GM23248 (cell line): ENCODE measurements at places on chromosomes 12 and 14.

- no peak for DNase-seq
Observed at GRCh38 chr12:109560867-109561710, 12.2 kb downstream of the MMAB start.

DNA sequence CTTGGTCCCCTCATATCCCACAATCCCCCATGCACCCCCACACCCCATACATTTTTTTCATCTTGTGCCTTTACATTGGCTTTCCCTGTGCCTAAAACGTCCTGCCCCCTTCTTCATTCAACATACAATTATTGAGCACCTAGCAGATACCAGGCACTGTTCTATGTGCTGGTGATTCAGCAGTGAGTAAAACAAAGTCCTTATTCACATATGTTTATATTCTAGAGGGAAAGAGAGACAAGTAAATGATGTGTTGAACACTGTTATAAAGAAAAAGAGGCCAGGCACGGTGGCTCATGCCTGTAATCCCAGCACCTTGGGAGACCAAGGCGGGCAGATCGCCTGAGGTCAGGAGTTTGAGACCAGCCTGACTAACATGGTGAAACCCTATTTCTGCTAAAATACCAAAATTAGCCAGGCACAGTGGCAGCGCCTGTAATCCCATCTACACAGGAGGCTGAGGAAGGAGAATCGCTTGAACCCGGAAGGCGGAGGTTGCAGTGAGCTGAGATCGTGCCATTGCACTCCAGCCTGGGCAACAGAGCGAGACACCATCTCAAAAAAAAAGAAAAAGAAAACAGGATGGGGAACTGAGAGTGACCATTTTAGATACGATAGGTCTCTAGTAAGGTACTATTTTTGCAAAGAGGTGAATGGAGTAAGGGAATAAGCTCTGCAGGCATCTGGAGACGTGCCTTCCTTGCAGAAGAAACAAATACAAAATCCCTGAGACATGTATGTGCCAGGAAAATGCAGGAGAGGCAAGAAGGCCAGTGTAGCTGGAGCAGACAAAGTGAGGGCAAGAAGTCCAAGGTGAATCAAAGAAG, 12.2 kb downstream of the SLC7A7 start:
- no peak for DNase-seq

GRCh38 chr14:89164168-89165073, 252.6 kb downstream of the FOXN3 start:
- DNase-seq = no peak

GRCh38 chr14:59377491-59377890, 87.7 kb downstream of the GPR135 start:
- no peak for DNase-seq

GRCh38 chr12:30515351-30515750, 180.3 kb downstream of the IPO8 start:
- DNase-seq = peak; percentile 2

DNA sequence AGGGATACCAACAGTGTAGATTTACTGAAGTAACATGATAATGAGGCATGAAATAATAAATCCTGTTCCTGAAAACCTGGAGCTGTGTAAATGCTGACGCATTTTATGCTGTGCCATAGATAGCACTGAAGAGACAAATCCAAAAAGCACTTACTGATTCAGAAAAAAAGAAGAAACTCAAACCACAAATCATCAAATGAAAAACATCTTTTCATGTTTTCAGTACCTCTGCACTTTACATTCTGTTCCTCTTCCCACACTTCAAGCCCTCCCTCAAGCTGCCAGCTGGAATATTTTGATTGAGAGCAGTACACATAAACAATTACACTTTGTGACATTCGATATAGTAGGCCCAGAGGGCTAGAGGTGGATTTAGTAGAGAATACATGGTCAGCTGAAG, 362.3 kb downstream of the NAV3 start:
- peak; percentile 37 for DNase-seq

DNA sequence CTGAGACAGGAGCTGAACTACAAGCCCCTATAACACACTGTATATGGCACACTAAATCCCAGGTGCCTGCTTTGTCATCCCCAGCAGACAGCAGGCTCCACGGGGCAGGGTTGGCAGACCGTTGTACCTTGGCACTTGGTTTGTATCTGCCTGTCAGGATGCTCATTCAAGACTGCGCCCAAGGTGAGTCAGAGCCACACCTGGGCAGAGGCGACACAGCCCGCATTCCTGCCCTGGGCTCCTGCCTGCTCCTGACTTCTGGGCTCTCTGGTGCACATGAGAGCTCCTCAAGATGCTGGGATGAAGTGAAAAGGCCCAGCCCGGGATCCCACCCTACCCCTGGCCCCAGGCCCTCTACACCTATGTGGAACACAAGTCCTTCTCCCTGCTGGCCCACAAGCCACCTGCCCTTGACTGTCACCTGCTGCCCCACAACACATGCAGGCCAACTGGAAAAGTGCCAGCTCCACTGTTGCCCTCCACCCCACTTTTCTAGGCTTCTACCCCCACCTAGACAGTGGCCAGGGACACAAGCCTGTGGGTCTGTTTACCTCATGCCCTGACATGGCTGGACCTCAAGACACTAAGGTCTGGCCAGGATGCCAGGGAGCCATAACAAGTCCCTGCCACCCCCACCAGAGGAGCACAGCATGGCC, 30.8 kb upstream of the PNMA1 start:
- DNase-seq = no peak

DNA sequence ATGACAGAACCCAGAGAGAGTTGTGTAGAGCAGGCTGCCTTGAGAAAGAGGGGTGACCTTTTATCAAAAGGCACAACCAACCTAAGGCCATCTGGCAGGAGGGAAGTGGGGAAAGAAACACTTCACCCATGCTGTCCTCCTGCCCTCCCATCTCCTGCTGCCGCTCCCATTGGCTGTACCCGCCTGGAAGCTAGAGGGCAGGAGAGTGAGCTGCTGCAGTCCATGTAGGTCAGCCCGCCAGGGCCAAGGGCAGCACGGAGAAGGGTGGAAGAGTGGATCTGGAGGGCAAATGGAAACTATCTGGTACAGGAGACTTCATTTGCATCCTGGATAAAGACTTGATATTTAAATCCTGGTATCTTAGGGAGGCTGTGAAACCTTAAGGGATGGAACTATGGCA, 11.5 kb upstream of the CABP1 start:
- no peak for DNase-seq

DNA sequence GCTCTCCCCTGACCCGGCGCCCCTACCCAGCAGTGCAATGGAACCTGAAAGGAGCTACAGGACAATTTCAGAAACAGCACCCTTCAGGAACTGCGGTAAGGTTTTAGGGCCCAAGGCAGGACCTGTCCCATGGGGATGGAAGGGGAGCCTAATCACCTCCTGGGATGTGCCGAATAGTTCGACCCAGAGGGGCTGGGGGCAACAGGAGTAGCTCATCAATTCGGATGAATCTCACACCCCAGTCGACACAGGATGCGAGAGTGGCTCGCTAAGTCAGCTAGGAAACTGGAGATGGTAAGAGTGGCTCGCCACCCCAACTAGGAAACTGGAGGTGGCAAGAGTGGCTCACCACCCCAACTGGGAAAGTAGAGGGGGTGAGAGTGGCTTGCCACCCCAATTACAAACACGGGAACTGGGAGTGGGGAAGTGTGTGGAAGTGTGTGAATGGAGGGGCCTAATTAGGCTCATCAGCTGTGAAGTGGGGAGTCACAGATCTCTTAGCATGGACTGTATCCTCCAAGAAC, 57.1 kb downstream of the DHRS2 start:
- no peak for DNase-seq

GRCh38 chr12:85796001-85796400, 40.2 kb downstream of the RASSF9 start:
- DNase-seq = no peak

GRCh38 chr14:30085943-30086342, 158.3 kb upstream of the PRKD1 start:
- DNase-seq = no peak

- DNase-seq = no peak
Observed at GRCh38 chr12:80707830-80708258, 410 bp downstream of the MYF6 start.

GRCh38 chr14:53338192-53338591, 185.1 kb upstream of the DDHD1 start:
- DNase-seq = peak; percentile 28

GRCh38 chr14:68421116-68421515, 371.8 kb downstream of the ZFP36L1 start:
- DNase-seq = no peak

- no peak for DNase-seq
Observed at GRCh38 chr14:23045419-23046357, 3.7 kb downstream of the PSMB11 start.

- peak; percentile 82 for DNase-seq
Observed at GRCh38 chr12:6039894-6040601, 84.4 kb downstream of the VWF start.

- peak; percentile 65 for DNase-seq
Observed at GRCh38 chr12:21828136-21828775, 53.8 kb upstream of the KCNJ8 start.

- no peak for DNase-seq
Observed at GRCh38 chr14:33045760-33046159, 107.1 kb downstream of the NPAS3 start.

- no peak for DNase-seq
Observed at GRCh38 chr12:24139035-24139434, 189.6 kb upstream of the SOX5 start.

DNA sequence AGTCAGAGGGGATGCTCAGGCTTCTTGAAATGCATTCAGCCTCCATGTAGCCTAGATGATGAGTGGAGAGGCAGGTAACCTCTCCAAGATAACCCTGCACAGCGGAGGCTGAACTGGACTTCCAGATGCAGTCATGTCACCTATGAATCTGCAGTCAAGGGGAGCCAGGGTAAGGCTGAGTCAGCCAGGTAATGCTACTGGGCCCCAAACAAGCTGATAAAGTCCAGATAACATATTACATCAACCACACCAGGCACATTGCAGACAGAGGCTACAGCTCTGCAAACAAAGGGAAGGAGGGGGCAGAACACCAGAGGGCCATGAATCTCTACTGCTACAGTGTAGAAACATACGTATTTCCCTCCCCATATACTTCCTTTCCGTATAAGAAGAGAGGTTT, 14.0 kb downstream of the RNASE9 start:
- DNase-seq = no peak

- no peak for DNase-seq
Observed at GRCh38 chr12:24424889-24425600, 475.6 kb upstream of the SOX5 start.

DNA sequence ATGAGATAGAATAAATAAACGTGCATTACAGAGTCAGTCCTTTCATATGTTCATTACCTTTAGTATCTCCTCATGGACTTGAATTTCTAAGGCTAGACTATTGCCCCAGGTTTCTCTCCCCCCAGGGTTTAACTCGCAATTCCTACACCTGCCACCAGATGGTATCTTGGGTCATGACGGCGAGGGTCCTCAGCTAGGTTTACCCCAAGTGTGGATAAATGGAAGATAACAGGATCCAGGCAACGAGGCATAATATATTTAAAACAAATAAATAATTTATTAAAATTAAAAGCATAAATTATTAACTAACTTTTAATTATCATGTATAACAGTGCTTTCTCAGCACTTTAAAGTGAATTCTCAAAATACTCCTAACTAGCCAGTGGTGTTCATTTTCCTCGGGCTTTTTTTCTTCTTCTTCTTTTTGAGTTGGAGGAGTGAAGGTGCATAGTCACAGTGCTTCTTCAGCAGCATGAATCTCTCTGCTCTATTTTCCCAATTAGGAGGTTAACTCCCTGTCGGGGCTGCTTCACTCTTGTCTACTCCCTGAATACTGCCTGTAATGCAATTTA, 243.5 kb upstream of the CAND1 start:
- DNase-seq = peak; percentile 15
